Activated CD4-positive, alpha-beta T cell treated with anti-CD3 and anti-CD28 coated beads, Interleukin-2, amount 10 ng/mL, durations not matched to agents 24 days and 14 days (primary cell): ENCODE measurements at places on chromosomes 3 and 15.

DNA sequence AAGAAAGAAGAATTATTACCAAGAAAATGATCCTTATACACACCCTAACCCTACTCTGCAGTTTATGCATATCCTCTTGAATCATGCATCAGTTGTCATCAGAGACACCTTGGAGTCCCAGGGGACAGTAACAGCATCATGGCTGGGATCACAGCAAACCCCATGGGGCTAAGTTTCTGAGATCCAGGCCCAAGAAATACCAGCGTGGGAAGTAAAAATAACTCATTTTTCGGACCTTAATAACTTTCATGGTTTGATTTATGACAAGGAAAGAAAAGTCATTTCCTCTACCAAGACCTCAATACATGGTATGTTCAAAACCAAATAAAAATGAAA, 38.8 kb upstream of the B3GNT5 start:
- DNase-seq = no peak

- no peak for DNase-seq
Observed at GRCh38 chr3:141858312-141858711, 18.1 kb upstream of the ATP1B3 start.

- DNase-seq = no peak
Observed at GRCh38 chr3:139217633-139218032, 126.2 kb upstream of the MRPS22 start.

- DNase-seq = no peak
Observed at GRCh38 chr3:174223042-174223441, 636.1 kb upstream of the NAALADL2 start.
